Occipital lobe (tissue), 3 donors: ENCODE measurements at places on chromosomes 1 and 21.

GRCh38 chr1:20633190-20634064 is at the start of gene PINK1:
Gene PINK1 (plus strand): TSS chr1:20633458. CDS start chr1:20633549, 91 bp downstream.
- DNase-seq: peak; percentile 69

DNA sequence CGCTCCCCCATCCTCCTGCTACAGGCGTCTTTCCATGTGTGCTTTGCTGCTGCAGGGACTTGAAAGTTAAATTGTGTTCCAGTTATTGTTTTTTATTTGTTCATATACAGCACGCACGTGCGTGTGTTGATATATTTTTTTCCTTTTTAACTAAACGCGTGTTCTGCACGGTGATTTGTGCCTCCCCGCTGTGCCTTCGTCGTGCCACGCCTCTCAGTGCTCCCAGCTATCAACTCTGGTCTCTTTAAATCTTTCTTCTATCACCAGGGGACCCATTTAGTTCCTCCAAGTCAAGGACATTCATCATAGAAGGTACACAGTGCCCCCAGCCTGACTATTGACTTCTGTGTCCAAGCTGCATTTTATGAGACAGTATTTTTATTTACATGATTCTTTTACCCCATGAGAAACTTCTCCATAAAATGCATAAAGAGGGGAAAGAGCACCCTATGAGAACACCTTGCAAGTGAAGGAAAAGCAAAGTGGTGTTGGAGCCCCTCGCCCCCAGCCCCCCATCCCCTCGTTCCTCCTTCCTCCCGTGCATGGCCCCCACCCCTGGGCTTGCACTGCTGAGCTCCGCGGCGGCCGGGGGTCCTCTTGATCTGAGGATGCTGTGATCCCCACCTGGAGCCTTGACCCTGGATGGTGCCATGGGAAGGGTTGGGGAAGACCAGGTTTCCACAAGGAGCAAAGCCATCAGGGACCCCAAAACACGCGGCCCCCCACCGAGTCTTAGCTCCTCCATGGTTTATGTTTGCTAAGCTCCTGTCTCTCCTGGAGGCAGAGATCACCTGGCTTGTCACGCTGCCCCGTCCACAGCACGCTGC is 45.5 kb downstream of the KCNAB2 start:
- DNase-seq: no peak

DNA sequence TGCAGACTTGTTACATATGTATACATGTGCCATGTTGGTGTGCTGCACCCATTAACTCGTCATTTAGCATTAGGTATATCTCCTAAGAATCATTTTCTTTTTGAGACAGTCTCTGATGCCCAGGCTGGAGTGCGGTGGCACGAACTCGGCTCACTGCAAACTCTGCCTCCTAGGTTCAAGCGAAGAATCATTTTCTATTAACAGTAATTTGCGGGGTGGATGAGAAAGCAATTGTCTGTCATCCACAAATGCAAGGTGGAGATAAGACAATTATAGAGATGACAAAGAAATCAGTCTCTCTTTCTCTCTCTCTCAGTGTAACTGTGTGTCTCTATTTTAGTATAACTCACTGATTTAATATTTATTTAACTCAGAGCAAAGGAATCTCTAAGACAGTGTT is 131.0 kb upstream of the KIAA1614 start:
- no peak for DNase-seq

DNA sequence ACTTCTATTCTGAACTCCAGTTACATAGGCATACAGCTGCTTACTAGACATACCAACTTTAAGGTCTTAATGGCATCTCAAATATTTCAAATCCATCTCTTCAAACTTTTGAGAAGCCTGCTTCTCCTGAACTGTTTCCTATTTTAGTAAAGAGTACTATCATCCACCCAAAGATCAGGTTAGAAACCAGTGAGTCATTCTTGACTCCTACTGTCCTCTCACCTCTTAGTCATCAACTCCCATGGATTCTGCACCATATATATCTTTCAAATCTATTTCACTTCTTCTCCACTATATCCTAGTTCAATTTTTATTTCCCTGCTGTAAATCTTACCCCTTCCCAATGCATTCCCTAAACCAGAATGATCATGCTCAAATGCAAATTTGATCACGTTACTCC is 18.1 kb upstream of the BEND5 start:
- no peak for DNase-seq
